Panc1 (cell line): ENCODE measurements at places on chromosomes 1 and 21. TPM values are rescaled to one million over a fixed set of nuclear protein-coding genes. Genes with fewer than 3 reads are reported as not detected.

DNA sequence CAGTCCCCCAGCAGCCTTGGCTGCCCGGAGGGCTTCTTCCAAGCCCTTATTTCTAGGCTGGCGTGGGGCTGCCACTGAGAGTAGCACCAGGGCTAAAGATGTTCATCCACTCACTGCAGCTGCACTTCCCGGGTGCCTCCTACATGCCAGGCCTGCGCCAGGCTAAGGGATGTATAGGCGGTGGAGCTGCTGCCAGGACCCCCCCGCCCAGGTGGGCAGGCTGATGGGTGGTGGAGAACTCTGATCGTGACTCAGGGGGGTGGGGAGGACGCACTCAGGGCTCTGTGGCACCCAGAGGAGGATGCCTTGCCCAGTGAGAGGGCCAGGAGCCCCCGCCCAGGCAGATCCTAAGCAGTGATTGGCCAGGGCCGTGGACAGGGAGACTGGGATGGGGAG, 34.1 kb downstream of the CFAP74 start:
- DNase-seq = no peak
- no peaks in the 10 kb centered on the region for H3K36me3 ChIP-seq
- no peaks in the 10 kb centered on the region for H3K4me1 ChIP-seq
- H3K27ac ChIP-seq = no peak overlapping the region

DNA sequence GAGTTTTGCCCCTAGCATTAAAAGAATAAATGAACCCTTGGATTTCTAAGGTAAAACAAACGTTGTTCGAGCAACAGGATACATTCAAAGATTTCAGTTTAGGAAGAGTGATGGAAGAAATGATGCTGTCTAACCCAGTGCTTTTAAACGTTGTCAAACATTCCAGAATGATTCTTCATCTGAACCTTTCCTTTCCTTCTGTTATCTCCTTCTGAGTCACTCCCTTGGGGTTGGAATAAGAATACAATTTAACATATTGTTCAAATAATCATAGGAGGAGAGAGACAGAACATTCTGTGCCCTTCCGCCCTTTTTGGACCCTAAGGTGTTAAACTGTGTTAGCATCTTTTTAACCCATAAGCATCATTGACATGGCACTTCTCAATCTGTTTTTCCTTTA, 61.1 kb upstream of the RCOR3 start:
- no peaks in the 10 kb centered on the region for H3K4me1 ChIP-seq
- H3K36me3 ChIP-seq = no peaks in the 10 kb centered on the region
- DNase-seq = no peak
- peaks cover 2% of the 10 kb centered on the region; the same call in 1 of the 2 replicates for H3K27me3 ChIP-seq

DNA sequence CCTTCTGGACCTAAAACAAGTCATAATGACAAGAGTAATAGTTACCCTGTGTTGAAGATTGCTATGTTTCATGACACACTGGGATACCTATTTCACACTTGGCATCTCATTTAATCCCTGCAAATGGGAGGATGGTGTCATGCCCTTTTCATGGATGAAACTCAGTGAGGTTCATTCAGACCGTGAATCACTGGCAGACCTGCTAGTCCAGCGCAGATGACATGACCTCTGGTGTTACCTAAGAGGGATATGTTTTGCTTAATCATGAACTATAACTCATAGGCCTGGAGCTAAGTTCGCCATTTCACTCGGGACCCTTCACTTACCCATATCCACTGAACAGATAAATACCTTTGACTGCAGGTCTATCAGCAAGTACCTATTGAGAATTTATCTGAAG, 286.6 kb upstream of the FMN2 start:
- H3K4me1 ChIP-seq = no peaks in the 10 kb centered on the region
- no peak overlapping the region for H3K27ac ChIP-seq
- H3K27me3 ChIP-seq = no peaks in the 10 kb centered on the region

GRCh38 chr1:82465024-82465423, 664.3 kb downstream of the ADGRL2 start:
- H3K27me3 ChIP-seq = no peaks in the 10 kb centered on the region
- no peak for DNase-seq
- H3K4me1 ChIP-seq = no peaks in the 10 kb centered on the region
- H3K36me3 ChIP-seq = no peaks in the 10 kb centered on the region
- H3K27ac ChIP-seq = no peak overlapping the region

DNA sequence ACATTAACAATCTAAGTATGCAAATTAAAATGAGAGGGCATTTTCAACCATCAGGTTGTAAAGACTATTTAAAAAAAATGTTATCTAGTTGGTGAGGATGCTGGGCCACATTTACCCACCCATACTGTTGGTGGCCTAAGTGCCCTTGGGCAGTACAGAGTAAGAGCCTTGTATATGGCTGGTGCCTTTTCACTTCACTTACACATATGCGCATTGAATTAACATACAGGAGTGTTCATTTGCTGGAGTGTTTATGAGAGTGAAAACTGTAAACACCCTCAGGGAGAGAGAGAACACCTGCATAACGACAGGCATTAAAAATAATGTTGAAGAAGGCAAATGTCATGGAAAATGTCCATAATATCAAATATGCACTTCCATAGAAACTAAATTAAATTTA, 427.1 kb downstream of the PCP4 start:
- no peaks in the 10 kb centered on the region for H3K27me3 ChIP-seq
- no peaks in the 10 kb centered on the region for H3K36me3 ChIP-seq
- H3K27ac ChIP-seq = no peak overlapping the region

- no peak for DNase-seq
- no peak overlapping the region for H3K27ac ChIP-seq
- H3K4me3 ChIP-seq = no peak overlapping the region
- H3K4me1 ChIP-seq = no peaks in the 10 kb centered on the region
- H3K27me3 ChIP-seq = no peaks in the 10 kb centered on the region
Observed at GRCh38 chr21:34817821-34818661, 149.2 kb downstream of the CLIC6 start.

DNA sequence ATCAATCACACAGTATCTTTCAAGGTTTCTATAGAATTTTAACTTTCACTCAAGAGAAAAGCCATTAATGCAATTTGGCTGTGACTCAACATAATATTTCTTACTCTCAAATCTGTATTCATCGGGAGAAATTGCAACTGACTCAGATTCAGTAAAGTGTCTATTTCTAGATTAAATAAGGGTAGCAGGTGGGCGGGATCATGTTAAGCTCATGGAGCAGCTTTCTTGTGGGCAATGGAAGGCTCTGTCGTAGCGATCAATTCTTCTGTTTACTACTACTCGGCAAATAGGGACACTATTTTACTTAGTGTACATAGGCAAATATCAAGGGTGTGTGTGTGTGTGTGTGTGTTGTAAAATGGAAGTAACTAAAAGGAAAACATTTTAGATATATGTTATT, 423.6 kb upstream of the NEGR1 start:
- H3K27ac ChIP-seq = no peak overlapping the region
- no peaks in the 10 kb centered on the region for H3K27me3 ChIP-seq
- H3K4me3 ChIP-seq = no peak overlapping the region
- DNase-seq = no peak

DNA sequence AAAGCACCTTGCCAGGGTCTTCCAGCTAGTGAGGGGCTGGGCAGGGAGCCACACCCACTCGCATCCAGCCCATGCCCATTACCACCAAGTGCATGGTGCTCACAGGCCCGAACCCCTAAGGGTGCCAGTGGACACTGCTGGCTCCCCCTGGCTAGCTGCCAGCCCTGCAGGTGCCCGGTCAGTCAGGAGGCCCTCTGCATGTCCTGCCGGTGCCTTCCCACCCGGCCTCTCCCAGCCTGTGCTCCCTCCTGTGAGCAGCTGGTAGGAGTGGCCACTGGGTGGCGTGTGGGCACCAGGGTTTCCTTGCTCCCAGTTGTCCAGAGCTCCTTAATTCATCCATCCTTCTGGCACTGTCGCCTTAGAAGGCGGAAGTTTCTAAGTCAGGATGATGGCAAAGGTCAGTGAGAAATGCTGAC, 33.4 kb downstream of the QSOX1 start:
- no peaks in the 10 kb centered on the region for H3K4me1 ChIP-seq
- H3K4me3 ChIP-seq = no peak overlapping the region
- H3K27ac ChIP-seq = no peak overlapping the region
- no peaks in the 10 kb centered on the region for H3K27me3 ChIP-seq

DNA sequence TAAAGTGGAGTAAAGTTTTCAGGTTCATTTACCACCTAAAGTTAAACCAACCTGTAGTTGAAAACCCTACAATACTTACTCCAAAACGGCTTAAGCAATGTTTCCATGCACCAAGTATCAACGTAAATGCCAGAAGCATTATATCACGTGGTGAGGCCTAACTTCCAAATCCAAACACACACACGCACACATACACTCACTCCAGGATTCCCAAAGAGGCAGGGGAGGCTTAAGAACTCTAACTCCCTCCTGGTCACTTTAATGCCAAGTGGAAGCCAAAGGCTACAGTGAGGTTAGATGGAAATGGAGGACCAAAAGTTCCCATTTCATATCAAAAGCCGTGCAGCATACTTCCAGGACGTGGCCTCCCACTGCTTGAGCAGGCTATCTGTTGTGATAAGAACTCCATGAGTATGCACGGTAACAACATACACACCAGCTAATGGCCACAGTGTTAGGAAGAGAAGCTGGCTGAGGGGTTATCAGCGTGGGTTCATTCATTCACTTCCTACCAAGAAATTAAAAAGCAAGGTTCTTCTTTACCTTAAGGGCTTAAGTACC, 224.1 kb downstream of the SLC45A1 start:
- H3K27me3 ChIP-seq = no peaks in the 10 kb centered on the region
- H3K36me3 ChIP-seq = peaks cover 5% of the 10 kb centered on the region; the same call in 1 of the 2 replicates
- no peak overlapping the region for H3K4me3 ChIP-seq
- no peaks in the 10 kb centered on the region for H3K4me1 ChIP-seq

GRCh38 chr1:28883242-28883616, 31.1 kb upstream of the EPB41 start:
- H3K27me3 ChIP-seq = no peaks in the 10 kb centered on the region
- no peaks in the 10 kb centered on the region; the same call in 1 of the 2 replicates for H3K36me3 ChIP-seq
- no peak overlapping the region for H3K4me3 ChIP-seq

DNA sequence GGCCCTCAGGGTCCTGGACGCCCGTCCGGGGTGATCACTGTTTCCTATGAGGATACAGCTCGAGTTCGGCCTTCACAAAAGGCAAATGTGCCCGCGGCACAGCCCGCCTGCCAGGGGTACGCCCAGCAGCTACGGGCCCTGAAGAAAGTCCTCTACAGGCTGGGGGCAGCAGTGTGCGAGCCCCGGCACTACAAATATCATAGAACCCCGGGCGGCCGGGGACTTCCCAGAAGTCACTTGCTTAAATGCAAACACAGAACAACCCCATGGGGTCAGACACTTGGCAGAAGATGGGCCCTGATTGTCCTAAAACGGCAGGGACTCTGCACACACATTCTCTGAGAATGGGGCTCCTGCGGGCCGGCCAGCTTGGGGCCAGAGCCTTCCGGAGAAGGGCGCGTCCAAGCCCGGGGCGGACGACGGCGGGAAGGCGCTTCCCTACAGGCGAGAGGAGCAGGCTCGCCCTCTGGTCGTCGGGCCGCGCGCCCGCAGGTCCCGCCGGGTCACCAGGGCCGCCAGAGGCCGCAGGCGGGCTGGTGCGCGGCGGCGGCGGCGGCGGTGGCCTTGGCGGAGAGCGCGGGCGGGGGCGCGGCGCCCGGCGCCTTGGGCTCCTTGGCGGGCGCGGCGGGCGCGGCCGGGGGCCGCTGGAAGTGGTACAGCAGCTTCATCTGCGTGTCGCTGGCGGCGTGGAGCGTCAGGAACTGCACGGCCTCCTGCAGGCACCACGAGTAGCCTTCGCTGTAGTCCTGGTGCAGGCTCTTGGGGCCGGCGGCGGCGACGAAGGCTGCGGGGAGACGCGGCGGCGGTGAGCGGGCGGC, 888 bp downstream of the HES5 start:
- H3K27ac ChIP-seq = peak overlapping the region; percentile 31; the same call in 1 of the 2 replicates
- H3K4me1 ChIP-seq = peaks cover 46% of the 10 kb centered on the region
- no peaks in the 10 kb centered on the region; the same call in 1 of the 2 replicates for H3K36me3 ChIP-seq
- no peak for DNase-seq

DNA sequence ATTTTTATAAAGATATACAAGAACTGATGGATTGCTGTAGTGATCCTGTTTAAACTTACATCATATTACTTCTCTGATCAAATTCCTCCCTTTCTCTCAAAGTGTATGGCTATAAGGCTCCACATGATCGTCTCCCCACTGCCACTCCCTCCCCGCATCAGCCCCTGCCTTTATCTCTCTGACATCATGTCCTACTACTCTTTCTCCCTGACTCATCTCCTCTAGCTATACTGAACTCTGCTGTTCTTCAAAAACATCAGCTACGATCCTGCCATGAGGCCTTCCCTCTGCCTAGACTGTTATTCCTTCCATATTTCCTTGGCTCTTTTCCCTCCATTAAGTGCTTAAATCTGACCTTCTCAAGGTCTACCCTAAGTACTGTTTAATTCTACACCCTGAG, 22.8 kb downstream of the HFM1 start:
- no peaks in the 10 kb centered on the region for H3K36me3 ChIP-seq
- H3K4me1 ChIP-seq = no peaks in the 10 kb centered on the region
- DNase-seq = no peak
- H3K27me3 ChIP-seq = no peaks in the 10 kb centered on the region

- DNase-seq = no peak
- H3K27me3 ChIP-seq = no peaks in the 10 kb centered on the region
- H3K36me3 ChIP-seq = no peaks in the 10 kb centered on the region
Observed at GRCh38 chr1:171138980-171139379, 46.1 kb upstream of the FMO2 start.

DNA sequence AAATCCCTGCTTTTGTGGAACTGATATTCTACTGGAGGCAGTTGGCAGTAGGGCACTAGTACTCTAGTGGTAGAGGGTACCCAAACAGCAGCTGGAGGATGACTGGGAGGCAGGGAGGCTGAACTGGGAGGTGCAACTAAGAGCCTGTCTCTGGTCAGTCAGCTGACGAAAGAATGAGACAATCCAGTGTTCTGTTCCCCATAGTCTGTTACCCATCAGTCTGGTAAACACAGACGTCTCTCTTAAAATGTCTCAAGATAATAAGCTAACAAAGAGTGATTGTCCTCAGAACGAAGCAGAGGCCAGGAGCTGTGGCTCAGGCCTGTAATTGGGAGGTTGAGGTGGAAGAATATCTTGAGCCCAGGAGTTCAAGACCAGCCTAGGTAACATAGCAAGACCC, 30.4 kb downstream of the TFAP2E start:
- no peak for DNase-seq
- peaks cover 20% of the 10 kb centered on the region for H3K36me3 ChIP-seq
- H3K4me3 ChIP-seq = no peak overlapping the region

Gene BLZF1
- total RNA-seq = 19.6 TPM

Gene RGS7
- total RNA-seq = 0.10 TPM

Gene GNG12
- total RNA-seq = 70.0 TPM

Gene SLAMF8
- total RNA-seq = not detected

Gene AADACL4
- total RNA-seq = not detected

Gene FCGR1A
- not detected for total RNA-seq

Gene NFIA
- total RNA-seq = 20.9 TPM

Gene OR14K1
- total RNA-seq = not detected

Gene GFI1
- 0.49 TPM for total RNA-seq
